ENCODE measurements at places on chromosomes 7 and 10. TPM values are rescaled to one million over a fixed set of nuclear protein-coding genes. Genes with fewer than 3 reads are reported as not detected.
A peak's percentile ranks its signal among the peaks of the same experiment; 100 is the strongest.

- DNase-seq = no peak
Measured at GRCh38 chr10:75746356-75746755, 314.9 kb downstream of the LRMDA start.

DNA sequence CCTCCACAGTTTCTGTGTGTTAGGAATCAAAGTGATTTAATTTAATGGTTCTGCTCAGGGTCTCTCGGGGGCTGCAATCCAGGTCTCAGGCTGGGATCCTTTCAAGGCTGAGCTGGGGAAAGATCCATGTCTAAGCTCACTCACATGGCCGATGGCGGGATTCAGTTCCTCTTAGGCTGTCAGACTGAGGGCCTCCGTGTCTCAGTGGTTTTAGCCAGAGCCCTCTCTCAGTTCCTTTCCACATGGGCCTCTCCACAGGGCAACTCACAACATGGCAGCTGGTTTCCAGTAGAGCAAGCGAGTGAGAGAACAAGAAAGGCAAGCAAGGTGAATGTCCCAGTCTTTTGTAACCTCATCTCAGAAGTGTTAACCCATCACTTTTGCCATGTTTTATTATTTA lies 26.9 kb downstream of the CAV1 start:
- no peak for DNase-seq

- DNase-seq = no peak
Measured at GRCh38 chr10:103651333-103651732, 157.8 kb downstream of the NEURL1 start.

LIPK gene
- polyA plus RNA-seq = not detected

GRCh38 chr7:11753433-11753832 lies 78.6 kb downstream of the THSD7A start:
- DNase-seq = peak; percentile 61

DGKB gene
- 0.98 TPM for polyA plus RNA-seq

DNA sequence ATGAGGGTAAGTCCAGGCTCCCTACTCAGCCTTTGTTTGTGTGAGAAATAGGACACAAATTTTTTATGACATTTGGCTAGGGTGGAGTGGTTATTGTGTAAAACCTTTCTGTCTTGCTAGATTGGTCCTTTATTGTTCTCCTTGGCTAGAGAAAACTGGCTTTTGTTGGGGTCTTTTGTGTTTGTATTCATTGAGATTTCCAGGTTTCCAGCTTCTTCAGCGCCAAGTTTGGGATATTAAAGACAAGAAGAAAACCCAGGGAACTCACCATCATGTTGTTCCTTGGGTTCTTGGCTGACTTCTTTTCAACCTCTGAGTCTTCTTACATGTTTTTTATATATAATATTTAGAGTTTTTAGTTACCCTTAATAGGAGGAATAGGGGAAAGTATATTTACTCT lies 310.0 kb downstream of the HPSE2 start:
- DNase-seq = no peak

PLEKHS1 gene
- 0.18 TPM for polyA plus RNA-seq

DNA sequence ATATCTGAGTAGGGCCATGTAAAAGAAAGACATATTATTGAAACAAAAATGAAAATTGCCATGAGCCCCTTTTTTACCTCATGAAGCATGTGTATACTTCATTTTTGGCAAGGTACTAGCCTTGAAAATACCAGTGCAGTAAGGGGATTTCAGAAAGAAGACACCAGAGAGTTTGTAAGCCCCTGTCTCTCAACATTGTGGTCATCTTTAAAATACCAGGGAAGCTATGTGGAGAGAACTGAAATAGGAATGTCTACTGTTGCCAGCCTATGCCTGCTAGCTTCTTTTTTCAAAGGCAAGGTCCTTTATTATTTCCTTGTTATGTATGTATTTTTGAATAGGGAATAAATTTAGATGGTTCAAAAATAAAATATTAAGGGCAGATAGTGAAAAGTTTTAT lies 57.8 kb downstream of the CASD1 start:
- DNase-seq = no peak

DNA sequence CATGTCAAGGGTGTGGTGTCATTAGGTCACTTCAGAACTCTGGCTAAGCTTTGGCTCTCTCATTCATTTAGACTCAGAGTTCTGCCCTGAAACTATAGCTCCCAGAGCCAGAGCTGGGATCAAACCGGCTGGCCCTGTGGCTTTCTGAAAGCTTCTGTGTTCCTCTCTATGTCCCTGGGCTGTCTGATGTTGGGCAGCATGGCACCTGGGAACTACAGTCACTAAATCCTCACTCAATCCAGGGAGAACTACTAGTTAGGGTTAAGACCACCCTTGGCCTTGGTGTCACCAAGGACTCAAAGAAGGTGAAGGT lies 13.2 kb downstream of the ATG9B start:
- DNase-seq = no peak

GRCh38 chr7:134901389-134902020 lies 84.8 kb upstream of the AGBL3 start:
- no peak for DNase-seq

DNA sequence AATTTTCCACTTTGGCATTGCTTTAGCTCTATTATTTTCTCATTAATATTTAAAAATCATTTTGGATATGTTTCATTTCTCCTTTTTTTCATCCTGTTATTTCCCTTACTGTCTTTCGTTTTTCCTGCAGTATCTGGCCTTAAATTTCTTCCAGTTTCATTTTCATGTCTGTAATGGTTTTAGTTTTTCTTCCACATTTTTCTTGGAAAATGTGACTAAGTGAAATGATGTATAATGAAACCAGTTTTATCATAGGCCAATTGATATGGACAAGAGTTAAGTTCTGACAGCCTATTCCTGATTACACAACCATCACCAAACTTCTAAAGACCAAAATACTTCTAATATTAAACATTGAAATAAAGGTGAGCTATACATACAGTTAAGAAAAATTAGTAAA lies 158.5 kb downstream of the LHFPL3 start:
- DNase-seq = no peak

DNA sequence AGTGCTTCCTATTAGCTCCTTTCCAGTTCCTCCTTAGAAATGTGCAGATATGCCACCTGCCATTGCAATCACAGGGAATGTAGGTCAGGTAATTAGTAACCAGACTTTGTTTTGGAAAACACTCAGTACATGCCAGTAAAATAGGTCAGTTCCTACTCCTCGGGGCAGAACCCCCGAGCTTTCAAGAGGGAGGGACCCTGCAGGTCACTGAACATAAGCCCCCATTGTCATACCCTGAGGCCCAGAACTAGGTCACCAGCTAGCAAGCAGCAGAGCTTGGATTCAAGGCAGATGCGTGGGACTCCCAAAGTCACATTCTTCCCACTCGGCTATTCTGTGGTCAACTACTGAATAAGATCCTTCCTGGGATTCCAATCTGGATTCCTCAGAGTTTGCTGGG lies 104.8 kb downstream of the PPP1R3C start:
- no peak for DNase-seq

RBP4 gene
- polyA plus RNA-seq = 1.5 TPM

- no peak for DNase-seq
Measured at GRCh38 chr7:156402255-156402654, 238.3 kb upstream of the RNF32 start.

- no peak for DNase-seq
Measured at GRCh38 chr10:92719991-92720830, 30.5 kb downstream of the HHEX start.
